Esophagus muscularis mucosa (tissue), 4 donors: ENCODE measurements at places on chromosomes 4 and X. TPM values are rescaled to one million over a fixed set of nuclear protein-coding genes. Genes with fewer than 3 reads are reported as not detected.

- no peak overlapping the region for H3K27ac ChIP-seq
- H3K36me3 ChIP-seq: peaks cover 28% of the 10 kb centered on the region
- DNase-seq: no peak
- peaks cover 24% of the 10 kb centered on the region for H3K4me1 ChIP-seq
- H3K27me3 ChIP-seq: no peaks in the 10 kb centered on the region
Observed at GRCh38 chrX:48938721-48939425, 18.5 kb downstream of the OTUD5 start.

GRCh38 chr4:124083711-124084110 is 628.8 kb downstream of the ANKRD50 start:
- no peaks in the 10 kb centered on the region for H3K4me1 ChIP-seq
- H3K4me3 ChIP-seq: no peak overlapping the region
- no peak for DNase-seq
- H3K27ac ChIP-seq: no peak overlapping the region

DNA sequence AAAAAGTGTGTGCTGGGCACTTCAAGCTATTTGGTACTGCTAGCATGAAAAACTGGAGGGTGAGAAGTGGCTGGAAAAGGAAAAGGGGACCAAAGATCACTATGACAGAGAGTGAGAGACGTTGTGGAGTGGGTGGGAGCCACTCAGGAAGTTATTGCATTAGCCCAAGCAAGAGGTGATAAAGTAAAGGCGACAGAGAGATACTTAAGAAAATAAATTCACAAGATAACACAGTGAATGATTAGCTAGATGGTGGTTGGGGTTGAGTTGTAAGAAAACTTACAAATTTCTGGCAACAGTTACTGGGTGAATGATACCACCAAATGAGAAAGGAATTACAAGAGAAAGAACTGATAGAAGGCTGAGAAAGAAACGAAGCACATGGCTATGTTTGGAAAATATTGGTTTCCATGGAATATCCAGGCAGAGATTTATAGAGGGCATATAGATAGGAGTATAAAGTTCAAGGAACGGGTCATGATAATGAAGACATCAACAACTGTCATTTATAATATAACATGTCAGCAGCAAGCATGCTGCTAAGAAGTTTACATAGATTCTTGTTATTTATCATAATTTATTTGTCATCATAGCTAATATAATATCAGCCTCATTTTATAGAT is 60.7 kb downstream of the CASK start:
- no peak overlapping the region for H3K27ac ChIP-seq
- H3K36me3 ChIP-seq: no peaks in the 10 kb centered on the region
- no peaks in the 10 kb centered on the region for H3K4me1 ChIP-seq
- no peaks in the 10 kb centered on the region for H3K27me3 ChIP-seq

- no peaks in the 10 kb centered on the region for H3K4me1 ChIP-seq
- H3K4me3 ChIP-seq: no peak overlapping the region
- DNase-seq: no peak
- no peak overlapping the region for H3K27ac ChIP-seq
- no peaks in the 10 kb centered on the region for H3K27me3 ChIP-seq
- H3K36me3 ChIP-seq: no peaks in the 10 kb centered on the region
Observed at GRCh38 chrX:10974920-10975319, 136.2 kb upstream of the HCCS start.

DNA sequence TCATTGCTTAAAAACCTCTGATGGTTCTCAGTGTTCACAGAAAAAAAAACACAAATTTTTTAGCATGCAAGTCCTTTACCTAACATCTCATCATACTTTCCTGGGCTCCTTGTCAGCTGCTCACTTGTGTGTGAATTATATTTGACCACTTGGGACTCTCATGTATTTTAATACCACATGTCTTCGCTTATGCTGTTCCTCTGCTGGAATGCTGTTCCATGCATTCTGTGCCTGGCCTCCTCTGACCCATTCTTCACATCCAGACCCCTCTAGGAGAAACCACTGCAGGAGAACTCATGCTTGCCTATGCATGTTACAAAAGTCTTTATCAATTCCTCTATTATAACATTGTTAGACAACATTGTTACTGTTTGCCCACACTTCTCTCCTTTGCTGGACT is 157.6 kb downstream of the PDGFRA start:
- no peak overlapping the region for H3K4me3 ChIP-seq
- no peak for DNase-seq
- H3K27me3 ChIP-seq: no peaks in the 10 kb centered on the region
- no peaks in the 10 kb centered on the region for H3K4me1 ChIP-seq
- no peaks in the 10 kb centered on the region for H3K36me3 ChIP-seq
- H3K27ac ChIP-seq: no peak overlapping the region

PHEX gene
- total RNA-seq: 1.2 TPM

SYP gene
- 6.5 TPM for total RNA-seq

NEUROG2 gene
- total RNA-seq: not detected
